Uterus (tissue), 4 donors: ENCODE measurements at places on chromosomes 7 and 10. TPM values are rescaled to one million over a fixed set of nuclear protein-coding genes. Genes with fewer than 3 reads are reported as not detected.
A peak's percentile ranks its signal among the peaks of the same experiment; 100 is the strongest.

Gene EPDR1
- 25.1 TPM for total RNA-seq

Gene IL15RA
- 1.6 TPM for total RNA-seq

Gene PMPCB
- 36.8 TPM for total RNA-seq

Gene TMEM130
- total RNA-seq, result not detected

Gene FAS
- 133 TPM for total RNA-seq

Gene GTPBP10
- total RNA-seq, result 35.2 TPM

Gene LIPM
- not detected for total RNA-seq

- no peak overlapping the region for H3K4me3 ChIP-seq
- H3K36me3 ChIP-seq, result no peaks in the 10 kb centered on the region
- no peaks in the 10 kb centered on the region for H3K27me3 ChIP-seq
- H3K27ac ChIP-seq, result no peak overlapping the region
Observed at GRCh38 chr10:6737080-6737641, 157.1 kb upstream of the PRKCQ start.

- DNase-seq, result no peak
- H3K4me3 ChIP-seq, result no peak overlapping the region
- H3K4me1 ChIP-seq, result no peaks in the 10 kb centered on the region
- H3K27me3 ChIP-seq, result no peaks in the 10 kb centered on the region
Observed at GRCh38 chr7:156499247-156499881, 141.2 kb upstream of the RNF32 start.

DNA sequence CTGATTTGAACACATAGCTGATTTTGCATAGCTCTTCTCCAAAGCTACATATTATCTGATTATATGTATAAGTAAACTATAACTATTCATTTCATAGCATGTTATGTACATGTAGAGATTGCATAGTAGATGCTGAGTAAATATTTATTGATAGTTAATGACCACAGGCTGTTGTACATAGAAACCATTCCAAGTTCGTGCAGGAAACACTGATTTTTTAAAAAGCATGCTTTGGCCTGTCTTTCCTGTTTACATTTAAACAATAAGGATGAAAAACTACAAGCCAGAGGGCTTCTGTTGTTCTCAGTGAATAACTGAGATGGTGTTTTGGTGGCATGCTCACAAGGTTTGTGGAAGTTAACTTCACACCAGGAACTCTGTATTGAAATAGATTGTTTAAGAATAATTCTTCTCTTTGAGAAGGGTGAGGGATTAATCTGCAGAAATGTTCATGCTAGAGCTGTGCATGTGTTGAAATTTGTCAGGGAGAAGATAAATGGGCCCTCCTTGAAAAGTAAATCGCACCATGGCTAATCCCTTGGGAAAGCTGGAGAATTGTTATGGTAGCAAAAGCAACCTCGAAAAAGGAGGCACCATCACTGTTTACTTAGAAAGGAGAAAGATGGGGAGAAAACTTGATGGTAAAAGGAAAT is 120.2 kb upstream of the SP8 start:
- H3K4me1 ChIP-seq, result no peaks in the 10 kb centered on the region
- no peak overlapping the region for H3K27ac ChIP-seq
- H3K36me3 ChIP-seq, result no peaks in the 10 kb centered on the region

DNA sequence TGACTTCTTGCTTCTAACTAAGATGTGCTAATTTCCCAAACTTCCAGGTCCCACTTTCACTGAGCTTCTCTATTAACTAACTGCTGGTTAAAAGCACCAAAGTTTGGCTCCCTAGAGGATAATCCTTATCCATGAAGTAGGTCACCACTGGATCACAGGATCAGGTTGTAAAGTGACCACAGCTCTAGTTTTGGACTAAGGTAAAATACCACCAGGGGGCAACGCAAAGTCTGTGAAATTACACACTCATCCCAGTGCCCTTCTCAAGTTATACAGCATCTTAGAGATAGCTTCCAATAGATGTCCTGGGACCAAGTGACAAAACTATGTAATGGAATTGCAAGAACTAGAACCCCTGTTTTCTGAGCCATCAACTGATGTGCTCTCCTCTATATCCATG is 116.4 kb upstream of the ASAH2 start:
- DNase-seq, result no peak
- H3K27ac ChIP-seq, result no peak overlapping the region
- no peaks in the 10 kb centered on the region for H3K36me3 ChIP-seq
- no peaks in the 10 kb centered on the region for H3K4me1 ChIP-seq
- no peaks in the 10 kb centered on the region for H3K27me3 ChIP-seq
- no peak overlapping the region for H3K4me3 ChIP-seq

DNA sequence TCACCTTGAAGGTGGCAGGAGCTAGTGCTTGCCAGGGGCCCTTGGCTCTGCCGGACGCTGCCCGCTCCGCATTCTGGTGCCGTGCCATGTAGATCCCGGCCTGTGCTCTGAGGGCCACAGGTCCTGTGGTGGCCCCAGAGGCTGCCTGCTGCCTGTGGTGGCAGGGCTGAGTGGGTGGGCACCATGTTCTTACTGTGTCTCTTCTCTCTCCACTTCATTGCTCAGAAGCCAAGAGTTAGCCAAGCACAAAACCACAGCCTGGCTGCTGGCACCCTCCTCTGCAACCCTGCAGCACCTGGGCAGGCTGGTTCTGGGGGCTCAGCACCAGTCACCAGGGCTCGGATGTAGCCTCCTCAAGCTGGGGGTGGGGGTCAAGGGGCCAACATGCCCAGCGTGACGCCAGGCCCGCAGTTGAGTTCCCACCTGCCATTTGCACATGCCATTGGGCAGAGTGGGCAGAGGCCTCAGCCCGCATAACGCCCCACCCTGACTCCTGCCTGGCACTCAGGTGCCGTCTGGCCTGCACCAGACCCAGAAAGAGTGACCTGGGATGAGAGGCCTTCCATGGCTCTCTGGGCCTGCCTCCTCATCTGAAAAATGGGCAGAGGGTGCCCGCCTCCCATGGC is 16.3 kb downstream of the ZMIZ1 start:
- H3K27me3 ChIP-seq, result no peaks in the 10 kb centered on the region
- no peaks in the 10 kb centered on the region for H3K36me3 ChIP-seq
- DNase-seq, result no peak
- no peak overlapping the region for H3K4me3 ChIP-seq

GRCh38 chr7:150900675-150901074 is 48.4 kb downstream of the AOC1 start:
- H3K4me1 ChIP-seq, result no peaks in the 10 kb centered on the region
- H3K4me3 ChIP-seq, result no peak overlapping the region
- H3K27me3 ChIP-seq, result no peaks in the 10 kb centered on the region
- no peak for DNase-seq
- no peaks in the 10 kb centered on the region for H3K36me3 ChIP-seq
- no peak overlapping the region for H3K27ac ChIP-seq

DNA sequence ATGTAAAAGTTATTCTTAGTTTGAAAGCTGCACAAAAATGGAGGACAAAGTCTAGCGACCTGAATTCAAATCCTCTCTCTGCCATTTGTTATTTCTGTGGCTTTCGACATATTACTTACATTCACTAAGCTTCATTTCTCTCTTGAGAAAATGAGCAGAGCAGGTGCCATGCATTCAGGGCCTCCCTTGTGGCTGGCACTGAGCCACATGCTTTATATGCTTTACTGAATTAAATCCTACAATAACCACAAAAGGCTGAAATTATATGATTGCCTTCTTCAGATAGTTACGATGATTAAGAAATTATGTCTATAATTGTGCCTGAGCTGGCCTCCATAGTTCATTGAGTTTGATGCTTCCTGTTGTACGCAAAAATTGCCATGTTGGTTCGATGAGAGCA is 98.7 kb downstream of the NPSR1 start:
- no peaks in the 10 kb centered on the region for H3K4me1 ChIP-seq
- H3K36me3 ChIP-seq, result no peaks in the 10 kb centered on the region

DNA sequence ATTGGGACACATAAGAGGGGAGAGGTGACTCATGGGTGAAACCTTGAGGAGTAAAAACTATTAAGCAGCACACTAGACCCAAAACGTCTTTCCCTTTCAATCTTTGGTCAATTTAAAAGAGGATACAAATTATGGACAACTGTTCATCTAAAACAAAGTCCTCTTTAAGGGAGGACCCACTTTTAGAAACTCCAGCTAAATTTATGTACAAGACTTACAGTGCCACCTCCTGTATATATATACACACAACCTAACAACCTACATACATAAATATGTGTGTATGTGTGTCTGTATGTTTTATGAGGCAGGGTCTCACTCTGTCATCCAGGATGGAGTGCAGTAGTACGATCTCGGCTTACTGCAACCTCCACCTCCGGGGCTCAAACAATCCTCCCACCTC is 18.1 kb upstream of the ZC3HAV1 start:
- no peak overlapping the region for H3K27ac ChIP-seq
- no peaks in the 10 kb centered on the region for H3K36me3 ChIP-seq
- no peaks in the 10 kb centered on the region for H3K4me1 ChIP-seq
- DNase-seq, result no peak
- H3K4me3 ChIP-seq, result no peak overlapping the region
- no peaks in the 10 kb centered on the region for H3K27me3 ChIP-seq

DNA sequence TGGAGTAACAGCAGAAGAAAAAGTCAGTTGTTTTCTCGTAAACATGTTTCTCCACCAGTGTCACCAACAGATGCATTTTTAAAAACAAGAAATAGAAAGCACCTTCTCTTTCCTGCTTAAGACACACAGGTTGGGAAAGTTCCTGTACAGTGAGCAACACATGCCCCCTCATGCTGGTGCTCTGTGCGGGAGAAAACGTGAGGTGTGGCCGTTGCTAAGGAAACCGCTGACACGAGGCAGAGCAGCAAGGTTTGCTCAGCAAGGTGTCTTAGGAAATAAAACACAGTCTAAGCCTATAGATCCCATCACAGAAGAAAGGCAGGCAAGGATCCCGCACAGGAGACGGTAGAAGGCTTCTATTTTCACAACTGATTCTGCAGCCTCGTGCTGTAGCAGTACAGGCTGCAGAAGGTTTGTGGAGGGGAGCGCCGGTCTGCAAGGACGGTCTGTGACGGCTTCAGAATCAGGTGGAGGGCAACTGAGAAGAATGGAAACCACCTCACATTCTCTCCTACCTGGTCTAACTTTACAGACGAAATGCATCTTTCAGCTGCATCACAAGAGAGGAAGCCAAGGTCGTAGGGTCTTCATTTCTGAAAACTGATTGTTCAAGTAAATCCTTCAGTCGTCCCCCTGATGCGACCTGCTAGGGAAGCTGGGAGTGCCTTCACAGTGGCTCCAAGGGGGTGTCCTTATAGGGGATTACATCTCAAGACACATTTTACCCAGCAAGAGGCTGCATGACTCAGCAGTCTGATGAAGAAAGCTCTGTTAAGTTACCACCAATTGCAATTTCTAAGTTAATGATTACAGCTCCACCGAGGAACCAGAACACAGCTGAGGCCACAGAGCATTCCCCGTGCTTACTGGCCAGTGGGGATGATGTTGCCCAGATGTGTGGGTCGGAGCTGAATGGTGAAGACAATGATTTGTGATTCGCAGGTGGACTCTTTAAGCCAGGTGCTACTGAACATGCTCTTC is 150.7 kb upstream of the KLF14 start:
- no peak for DNase-seq
- peaks cover 3% of the 10 kb centered on the region for H3K4me1 ChIP-seq
- H3K27ac ChIP-seq, result peak overlapping the region; percentile 9
- H3K36me3 ChIP-seq, result no peaks in the 10 kb centered on the region
- H3K27me3 ChIP-seq, result no peaks in the 10 kb centered on the region
- H3K4me3 ChIP-seq, result no peak overlapping the region

DNA sequence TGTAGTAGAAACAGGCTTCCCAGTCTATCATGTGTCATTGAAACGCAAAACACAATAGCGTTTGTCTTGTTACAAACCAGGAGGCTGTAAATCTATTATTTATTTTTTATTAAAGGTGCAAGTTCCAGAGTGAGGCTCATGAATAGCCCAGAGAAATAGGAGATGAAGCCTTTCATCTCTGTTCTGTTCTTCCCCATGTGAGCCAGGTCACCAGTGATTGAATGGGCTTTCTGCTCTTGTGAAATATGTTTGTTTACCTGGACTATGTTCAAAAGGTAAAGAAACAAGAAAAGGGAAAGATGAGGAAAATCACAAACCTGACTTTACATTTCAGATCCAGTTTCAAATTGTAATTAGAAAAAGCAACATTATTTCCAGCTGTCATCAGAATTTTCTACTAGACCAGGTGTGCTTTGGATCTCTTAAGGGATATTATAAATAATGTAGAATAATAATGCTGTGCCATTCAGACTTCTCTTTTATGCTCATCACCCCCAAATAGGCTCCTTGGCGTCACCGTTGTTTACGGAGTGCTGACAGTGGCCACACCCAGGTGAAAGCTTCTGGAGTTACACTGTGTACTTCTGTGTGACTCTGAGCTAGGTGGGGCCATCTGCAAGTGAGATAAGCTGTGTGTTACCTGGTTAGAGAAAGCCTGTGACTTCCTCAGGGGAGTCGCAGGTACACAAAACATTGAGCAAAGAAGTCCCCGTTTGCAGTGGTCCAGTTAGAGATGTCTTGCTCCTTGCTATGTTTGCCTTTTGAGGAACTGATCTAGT is 274.9 kb downstream of the SDK1 start:
- H3K27me3 ChIP-seq, result no peaks in the 10 kb centered on the region
- H3K4me3 ChIP-seq, result no peak overlapping the region
- no peaks in the 10 kb centered on the region for H3K36me3 ChIP-seq
- H3K27ac ChIP-seq, result no peak overlapping the region
- DNase-seq, result no peak
- no peaks in the 10 kb centered on the region for H3K4me1 ChIP-seq

GRCh38 chr7:111919631-111920179 is 286.5 kb downstream of the DOCK4 start:
- no peak overlapping the region for H3K4me3 ChIP-seq
- DNase-seq, result no peak
- no peaks in the 10 kb centered on the region for H3K27me3 ChIP-seq
- H3K36me3 ChIP-seq, result no peaks in the 10 kb centered on the region
- no peak overlapping the region for H3K27ac ChIP-seq

DNA sequence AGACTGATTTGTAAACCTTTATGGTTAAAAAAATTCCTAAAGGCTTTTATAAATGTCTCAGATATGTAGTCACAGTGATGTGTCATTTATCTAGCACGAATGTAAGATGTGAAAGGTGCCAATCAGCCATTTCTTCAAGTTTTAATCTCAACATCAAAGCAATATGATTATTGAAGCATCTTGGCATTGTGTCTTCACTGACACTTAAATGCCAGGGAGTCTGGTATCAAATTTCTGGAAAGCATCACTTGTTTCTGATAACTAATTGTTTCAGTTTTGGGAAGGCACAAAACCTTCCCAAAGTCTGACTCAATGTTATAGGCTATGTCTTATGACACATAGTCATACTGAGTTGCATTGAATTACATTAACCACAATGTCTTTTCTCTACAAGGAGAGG is 492.0 kb upstream of the CNTNAP2 start:
- H3K27me3 ChIP-seq, result no peaks in the 10 kb centered on the region
- no peak overlapping the region for H3K27ac ChIP-seq
- H3K4me1 ChIP-seq, result no peaks in the 10 kb centered on the region
- no peak overlapping the region for H3K4me3 ChIP-seq
